Sciatic nerve (tissue), 2 donors: ENCODE measurements at places on chromosomes 1 and 21. TPM values are rescaled to one million over a fixed set of nuclear protein-coding genes. Genes with fewer than 3 reads are reported as not detected.
A peak's percentile ranks its signal among the peaks of the same experiment; 100 is the strongest.

GRCh38 chr1:166485620-166486019 lies 318.8 kb upstream of the FAM78B start:
- DNase-seq, result no peak

DNA sequence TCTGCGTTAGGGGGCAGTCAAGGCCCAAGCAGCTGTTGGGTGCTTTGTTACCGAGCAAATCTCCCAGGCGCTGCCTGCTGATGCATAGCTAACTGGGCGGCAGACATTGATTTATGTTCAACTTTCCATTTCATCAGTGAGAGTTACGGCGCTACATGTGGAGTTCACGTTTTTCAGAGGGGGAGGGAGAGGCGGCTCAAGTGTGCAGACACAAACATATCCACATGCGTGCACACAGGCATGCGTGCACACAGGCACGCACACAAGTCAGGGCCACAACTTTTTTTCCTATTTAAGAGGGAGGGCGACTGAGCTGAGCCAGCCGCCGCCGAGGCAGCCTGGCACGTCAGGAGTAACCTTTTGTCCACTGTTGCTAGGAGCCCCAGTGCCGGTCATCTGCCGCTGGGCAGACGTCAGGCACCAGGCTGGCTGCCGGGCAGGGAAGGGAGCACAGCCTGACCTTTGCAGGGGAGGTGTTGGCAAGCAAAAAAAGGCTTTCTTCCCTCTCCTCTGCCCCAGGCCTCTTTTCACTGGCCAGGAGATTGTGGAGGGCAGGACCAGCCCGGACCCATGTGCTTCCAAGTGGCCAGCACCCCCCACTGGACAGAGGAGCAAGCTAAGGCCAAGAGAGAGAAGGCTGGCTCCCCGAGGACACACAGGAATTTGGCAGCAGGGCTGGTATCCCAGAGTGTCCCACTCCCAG lies 73.3 kb downstream of the MRPL37 start:
- DNase-seq, result peak; percentile 81

GRCh38 chr1:52239708-52240001 lies 97.8 kb downstream of the ZFYVE9 start:
- DNase-seq, result no peak

- DNase-seq, result no peak
Measured at GRCh38 chr1:171909711-171910110, 68.4 kb downstream of the DNM3 start.

DNA sequence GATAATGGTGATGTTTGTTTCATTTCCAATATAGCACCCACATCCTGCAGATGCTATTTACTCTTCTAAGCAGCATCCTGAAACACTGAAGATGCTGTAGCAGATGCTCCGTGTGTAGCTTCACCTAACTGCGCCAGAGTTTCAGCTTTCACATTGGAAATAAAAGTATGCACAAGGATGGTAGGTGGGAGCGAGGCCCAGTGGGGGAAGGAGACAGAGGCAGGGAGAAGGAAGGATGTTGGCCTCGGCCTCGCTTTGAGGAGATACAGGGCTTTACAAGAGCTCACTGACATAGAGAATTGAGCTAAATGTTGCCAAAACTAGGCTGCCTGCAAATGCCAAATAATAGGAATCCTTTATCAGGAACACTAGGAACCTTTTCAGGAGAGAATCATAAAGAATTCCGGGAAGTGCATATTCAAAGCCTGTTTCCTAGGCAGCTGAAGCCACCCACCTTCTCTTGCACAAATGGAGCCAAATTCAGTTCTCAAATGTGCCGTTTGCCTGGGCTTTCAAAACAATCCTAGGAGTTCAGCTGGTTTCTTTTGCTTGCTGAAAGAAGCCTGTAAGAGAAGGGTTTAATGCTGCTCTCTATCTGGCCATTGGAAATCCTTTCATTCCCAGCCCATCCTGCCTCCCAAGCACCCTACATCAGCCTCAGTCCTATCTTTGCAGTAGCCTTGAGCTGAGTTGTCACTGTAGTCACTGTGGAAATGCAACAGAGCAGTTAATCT lies 135.4 kb upstream of the ATP1B1 start:
- DNase-seq, result no peak

Gene TPRG1L
- total RNA-seq, result 35.4 TPM

- no peak for DNase-seq
Measured at GRCh38 chr1:107575226-107575625, 389.8 kb downstream of the VAV3 start.

DNA sequence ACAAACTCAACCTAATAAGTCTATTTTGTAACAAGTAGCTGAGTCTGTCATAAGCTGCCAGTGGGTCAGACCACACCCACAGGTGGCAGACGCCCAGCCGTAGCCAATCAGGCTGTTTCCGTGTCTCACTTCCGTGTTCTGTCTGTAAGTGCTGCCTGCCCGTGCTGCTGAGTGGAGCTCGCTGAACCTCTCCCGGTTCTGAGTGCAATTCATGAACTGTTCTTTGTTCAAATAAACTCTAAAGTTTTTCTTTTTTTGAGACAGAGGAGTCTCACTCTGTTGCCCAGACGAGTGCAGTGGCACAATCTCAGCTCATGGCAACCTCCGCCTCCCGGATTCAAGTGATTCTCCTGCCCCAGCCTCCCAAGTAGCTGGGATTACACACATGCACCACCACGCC lies 25.1 kb downstream of the POFUT2 start:
- DNase-seq, result no peak

- no peak for DNase-seq
Measured at GRCh38 chr1:33454646-33455282, 17.7 kb upstream of the ZSCAN20 start.

Gene MIS18A
- total RNA-seq, result 6.6 TPM

- DNase-seq, result no peak
Measured at GRCh38 chr1:205059660-205060059, 16.6 kb downstream of the CNTN2 start.

Gene SHISAL2A
- 1.3 TPM for total RNA-seq
